Esophagus squamous epithelium (tissue), 5 donors: ENCODE measurements at places on chromosomes 2 and 18. TPM values are rescaled to one million over a fixed set of nuclear protein-coding genes. Genes with fewer than 3 reads are reported as not detected.

MTLN gene
- total RNA-seq: 82.6 TPM

INPP5D gene
- 36.0 TPM for total RNA-seq

EFHD1 gene
- 1.2 TPM for total RNA-seq

CTNNA2 gene
- total RNA-seq: not detected

TTN gene
- total RNA-seq: 3.1 TPM

DSG1 gene
- total RNA-seq: 10.5 TPM

LIMS3 gene
- total RNA-seq: not detected

TOGARAM2 gene
- 0.76 TPM for total RNA-seq

FSIP2 gene
- total RNA-seq: 0.38 TPM
